SW 1271 (cell line): ENCODE measurements at places on chromosomes 7 and 10.

- DNase-seq, result no peak
These were observed 235.0 kb downstream of the PAXIP1 start for GRCh38 chr7:154767821-154768415.

DNA sequence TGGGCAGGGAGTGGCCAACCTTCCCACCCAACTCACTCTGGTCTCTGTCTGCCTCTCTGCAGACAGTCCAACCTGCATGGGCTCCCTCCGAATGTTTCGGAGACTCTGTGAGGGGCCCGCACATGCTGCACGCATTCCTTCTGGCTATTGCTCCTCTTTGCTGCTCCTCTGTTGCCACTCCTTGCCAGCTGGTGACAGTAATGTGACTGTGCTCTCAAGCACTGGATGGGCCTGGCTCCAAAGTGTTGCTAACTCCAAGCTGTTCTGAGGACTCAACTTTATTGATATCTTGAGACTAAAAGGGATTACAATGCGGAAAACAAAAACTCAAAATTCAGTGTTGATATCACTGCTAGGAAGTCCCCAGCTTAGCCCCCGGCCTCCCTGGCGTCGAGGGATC is 105.4 kb upstream of the KIF5B start:
- DNase-seq, result no peak

DNA sequence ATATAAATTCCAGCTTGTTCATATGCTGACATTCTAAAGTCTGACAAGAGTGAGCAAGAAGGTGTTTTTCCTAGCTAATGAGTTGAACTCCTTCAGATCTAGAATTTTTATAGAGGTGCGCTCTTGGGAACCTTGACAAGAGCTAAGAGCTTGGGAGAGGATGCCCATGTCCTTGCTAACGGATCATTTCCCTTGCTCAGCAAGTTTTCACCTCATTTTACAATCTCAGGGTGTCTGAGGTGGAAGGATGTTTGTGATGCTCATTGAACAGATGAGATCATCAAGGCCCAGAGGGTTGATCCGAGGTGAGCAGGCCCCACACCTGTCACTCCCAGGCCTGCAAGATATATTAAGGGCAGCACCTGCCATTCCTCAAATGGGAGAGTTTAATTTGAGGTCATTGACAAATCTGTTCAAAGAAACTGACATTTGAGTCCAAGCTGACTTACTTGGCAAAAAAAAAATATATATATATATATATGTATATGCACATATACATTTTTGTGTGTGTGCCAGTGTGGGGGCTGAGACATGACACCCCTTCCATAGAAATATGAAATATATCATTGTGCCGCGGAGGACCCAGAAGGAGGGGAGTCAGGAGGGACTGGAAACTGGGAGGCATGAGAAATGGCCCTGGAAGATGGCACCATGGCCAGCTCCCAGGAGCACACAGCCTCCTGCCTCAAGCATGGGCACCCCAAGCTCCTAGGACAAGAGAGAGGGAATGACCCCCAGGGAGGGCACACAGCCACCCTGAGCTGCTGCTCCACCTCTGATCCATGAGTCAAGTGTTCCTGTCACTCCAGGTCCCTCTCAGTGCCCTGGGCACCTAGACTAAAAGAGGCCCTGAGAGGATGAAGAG is 17.3 kb upstream of the TMEM72 start:
- no peak for DNase-seq

- DNase-seq, result no peak
These were observed 13.7 kb downstream of the ZMIZ2 start for GRCh38 chr7:44762300-44762699.

DNA sequence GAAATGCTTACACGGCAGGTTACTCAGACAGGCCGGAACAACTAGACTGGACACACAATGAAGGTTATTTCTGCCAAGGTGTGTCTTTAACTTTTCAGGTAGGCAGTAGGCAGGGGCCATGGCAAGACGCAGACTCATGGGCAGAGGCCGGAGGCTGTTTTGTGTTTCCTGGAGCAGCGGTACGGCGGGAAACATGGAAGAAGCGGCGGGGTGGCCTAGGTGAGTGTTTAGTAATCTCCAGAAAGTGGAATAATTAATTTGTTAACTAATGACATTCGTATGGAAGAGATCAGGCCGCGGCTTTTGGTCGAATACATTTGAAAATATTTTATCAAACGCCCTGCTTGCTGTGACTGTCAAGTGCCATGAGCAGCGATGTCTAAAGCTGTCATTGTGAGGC is 277.8 kb downstream of the WDR37 start:
- DNase-seq, result no peak

- peak; percentile 28 for DNase-seq
These were observed 424 bp downstream of the EGFR start for GRCh38 chr7:55019191-55019690.

DNA sequence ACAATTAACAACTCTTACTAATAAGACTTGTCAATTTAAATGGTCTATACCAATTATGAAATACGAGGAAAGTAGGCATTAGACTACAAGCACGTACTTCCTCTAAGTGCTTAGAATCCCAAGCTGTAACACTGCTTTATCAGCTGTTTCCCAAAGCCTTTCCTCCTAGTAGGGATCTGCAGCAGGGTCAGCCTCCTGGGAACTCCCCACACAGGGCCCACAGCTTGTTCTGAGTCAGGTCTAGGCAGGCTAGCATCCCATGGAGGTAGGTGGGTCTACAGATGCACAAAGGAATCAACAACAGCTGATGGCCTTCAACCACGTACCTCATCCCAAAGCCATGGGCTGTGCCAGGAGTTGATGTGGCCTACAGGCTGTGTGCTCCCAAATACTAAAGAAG is 14.7 kb downstream of the MMS19 start:
- DNase-seq, result no peak

- no peak for DNase-seq
These were observed 65.6 kb downstream of the HBP1 start for GRCh38 chr7:107234436-107234835.

GRCh38 chr7:12320241-12320986 is 83.3 kb downstream of the VWDE start:
- DNase-seq, result no peak

DNA sequence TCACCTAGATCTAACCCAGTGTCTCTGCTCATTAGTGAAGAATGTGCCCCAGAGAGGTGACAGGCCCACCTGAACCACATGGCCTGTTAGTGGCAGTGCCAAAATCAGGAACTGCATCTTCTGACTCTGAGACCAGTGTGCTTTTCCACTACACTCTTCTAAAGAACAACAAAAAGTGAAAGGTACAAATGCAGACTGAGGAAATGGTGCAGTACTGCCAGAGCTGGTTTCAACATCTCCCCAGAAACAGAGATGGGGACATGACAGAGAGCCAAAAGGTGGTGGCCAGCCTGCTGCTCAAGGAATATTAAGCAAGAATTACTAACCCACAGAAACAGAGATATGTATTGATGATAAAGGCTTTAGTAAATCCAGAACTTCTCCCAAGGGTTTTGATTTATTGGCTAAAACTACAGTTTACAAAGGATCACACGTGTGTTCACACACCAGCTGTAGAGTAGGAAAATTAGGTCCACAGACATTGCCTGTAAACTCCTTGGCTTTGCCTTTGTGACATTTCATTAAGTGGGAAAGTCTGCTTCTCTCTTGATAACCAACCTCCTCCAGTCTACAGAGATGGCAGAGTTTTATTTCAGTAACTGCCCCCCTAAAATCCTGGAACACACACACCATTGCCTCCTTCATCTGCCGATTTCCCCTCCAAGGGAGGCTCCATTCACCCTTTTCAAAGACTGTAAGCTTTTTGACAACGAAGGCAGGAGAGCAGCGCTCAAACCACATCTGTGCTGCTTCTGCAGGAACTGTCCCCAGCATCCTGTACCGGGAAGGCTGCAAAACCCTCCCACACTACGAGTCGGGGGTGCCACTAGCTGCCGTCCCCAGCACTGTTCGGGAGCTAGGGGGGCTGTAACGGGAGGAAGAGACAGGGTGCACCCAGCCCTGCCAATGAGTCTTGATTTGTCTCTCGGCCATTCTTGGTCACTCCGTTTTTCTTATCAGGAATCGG is 29.8 kb downstream of the GSDME start:
- DNase-seq, result no peak

GRCh38 chr10:71179382-71179781 is 33.0 kb upstream of the UNC5B start:
- no peak for DNase-seq

DNA sequence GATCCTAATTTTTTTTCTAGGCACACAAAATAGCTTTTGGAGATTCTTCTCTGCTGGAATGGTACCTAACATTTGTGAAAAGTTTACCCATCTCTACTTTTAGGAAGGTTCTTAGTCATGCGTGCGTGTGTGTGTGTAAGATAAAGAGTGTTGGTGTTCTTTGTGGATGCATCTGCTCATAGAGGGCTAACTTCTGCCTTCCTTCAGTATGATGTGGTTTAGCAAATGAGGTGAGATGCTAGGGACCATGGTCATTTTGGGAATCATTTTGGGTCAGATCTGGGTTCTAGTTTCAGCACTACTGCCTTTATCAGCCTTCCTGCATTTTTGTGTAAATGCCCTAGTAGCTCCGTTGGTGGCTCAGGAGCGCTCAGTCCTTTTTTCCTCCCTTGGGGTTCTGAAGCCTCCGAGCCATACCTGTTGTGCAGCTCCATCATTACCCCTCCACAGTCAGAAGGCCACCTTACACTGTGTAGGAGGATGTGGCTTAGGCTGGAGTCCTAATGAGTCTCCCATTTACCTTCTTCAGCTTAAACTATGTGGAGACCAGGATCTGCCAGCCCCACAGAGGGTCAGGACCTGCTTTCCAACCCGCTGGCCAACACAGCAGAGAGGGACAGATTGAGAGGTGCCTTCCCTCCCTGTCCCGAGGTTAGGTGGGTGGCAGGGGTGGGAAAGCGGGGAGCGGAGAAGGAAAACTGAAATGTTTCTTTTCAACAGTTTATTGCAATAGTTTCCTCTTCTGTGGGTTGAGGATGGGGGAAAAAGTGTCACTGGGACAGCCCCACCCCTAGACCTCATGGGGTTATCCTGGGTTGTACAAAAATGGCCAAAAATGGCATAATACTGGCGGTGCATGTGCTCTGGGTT is 31.2 kb downstream of the TSPAN14 start:
- no peak for DNase-seq

DNA sequence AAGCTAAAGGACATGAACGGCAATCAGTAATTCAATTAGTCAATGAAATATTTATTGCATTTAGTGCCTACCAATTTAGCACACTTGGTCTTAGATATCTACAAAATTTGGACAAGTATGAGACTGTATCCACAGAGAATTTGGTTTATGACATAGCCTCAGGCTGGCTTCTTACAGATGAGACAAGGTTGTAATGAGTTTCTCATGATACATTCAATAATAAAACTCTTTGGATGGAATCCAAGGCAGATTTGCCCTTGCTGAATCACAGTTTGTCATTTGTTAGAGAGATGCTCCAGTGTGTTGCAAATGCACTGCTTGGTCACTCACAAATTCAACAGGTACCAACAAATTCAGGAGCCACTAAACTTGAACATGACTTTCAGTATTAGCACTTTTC is 162.5 kb downstream of the GPR37 start:
- no peak for DNase-seq

DNA sequence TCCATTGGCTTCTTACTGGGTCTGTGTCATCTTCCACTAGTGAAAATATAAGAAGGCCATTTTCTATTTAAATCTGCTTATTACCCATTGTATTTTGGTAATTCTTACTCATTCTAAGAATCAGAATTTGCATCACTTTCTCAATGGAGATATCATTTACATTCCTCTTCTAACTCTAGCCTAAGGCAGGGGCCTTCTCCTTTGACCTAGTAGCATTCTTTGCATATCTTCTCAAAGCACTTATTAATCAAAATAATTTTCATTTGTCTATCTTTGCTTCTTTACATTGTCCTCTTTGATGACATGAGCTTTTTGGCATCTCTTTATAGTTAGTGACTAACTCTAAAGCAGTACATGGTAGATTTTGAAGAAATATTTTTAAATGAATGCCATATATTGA is 400.9 kb upstream of the SEMA3D start:
- DNase-seq, result no peak

GRCh38 chr10:122117475-122117874 is 128.5 kb downstream of the TACC2 start:
- no peak for DNase-seq

DNA sequence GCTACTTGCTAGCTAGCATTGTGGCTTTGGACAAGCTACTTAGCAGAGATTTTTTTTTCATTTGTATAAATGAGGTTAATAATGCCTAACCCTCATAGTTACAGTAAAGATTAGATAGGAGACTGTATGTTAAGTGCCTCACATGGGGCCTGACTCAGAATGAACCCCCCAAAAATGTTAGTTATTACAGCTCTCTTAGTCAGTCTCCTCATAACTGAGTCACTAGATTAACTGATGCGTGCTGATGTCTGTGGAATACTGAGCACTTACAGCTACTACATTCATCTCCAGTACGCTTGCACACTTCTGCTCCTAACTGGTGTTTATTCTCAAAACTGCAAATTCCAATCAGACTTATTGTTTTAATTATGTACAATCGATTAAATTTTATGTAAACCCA is 315.3 kb downstream of the SNX13 start:
- no peak for DNase-seq

- DNase-seq, result no peak
These were observed 33.6 kb downstream of the AGAP3 start for GRCh38 chr7:151119902-151120301.

DNA sequence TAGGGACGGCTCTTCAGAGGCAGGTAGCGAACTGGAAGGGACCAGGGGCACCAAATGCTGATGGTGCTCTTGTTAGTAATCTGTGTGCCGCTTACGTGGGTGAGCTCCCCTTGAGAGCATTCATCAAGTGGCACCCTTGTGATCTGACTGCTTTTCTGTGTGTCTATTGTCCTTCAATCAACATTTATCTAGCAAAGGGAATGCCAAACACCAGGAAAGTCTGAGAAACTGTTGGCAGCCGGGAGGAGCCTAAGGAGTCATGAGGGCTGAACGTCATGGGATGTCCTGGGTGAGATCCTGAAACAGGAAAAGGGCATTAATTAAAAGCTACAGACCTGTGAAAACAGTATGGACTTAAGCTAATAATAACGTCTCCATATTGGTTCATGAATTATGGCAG is 733.1 kb downstream of the TYW1 start:
- no peak for DNase-seq

GRCh38 chr7:145183069-145183468 is 347.2 kb upstream of the TPK1 start:
- no peak for DNase-seq

DNA sequence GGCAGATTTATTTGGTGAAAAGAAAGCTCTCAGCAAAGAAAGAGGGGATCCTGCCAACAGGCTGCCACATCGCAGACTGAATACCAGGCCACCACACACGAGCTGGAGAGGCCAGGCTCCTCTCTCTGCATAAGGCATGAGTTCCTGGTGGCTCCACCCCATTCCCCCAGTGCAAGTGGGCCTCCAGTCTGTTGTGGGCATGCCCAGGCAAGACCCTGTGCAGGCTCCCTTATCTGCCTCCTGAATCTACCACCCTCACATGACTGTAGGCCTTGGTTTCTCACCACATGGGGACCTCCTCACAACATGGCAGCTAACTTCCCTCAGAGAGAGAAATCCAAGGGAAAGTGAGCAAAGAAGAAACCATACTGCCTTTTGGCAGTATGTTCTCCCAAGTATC is 26.7 kb upstream of the CUL1 start:
- no peak for DNase-seq

GRCh38 chr7:101586078-101586905 is 42.8 kb downstream of the MYL10 start:
- DNase-seq, result no peak
